Activated naive CD8-positive, alpha-beta T cell treated with anti-CD3 and anti-CD28 coated beads for 36 hours (primary cell): ENCODE measurements at places on chromosomes 3 and 15. TPM values are rescaled to one million over a fixed set of nuclear protein-coding genes. Genes with fewer than 3 reads are reported as not detected.

GRCh38 chr3:120410541-120410940, 40.3 kb downstream of the FSTL1 start:
- DNase-seq = no peak

DNA sequence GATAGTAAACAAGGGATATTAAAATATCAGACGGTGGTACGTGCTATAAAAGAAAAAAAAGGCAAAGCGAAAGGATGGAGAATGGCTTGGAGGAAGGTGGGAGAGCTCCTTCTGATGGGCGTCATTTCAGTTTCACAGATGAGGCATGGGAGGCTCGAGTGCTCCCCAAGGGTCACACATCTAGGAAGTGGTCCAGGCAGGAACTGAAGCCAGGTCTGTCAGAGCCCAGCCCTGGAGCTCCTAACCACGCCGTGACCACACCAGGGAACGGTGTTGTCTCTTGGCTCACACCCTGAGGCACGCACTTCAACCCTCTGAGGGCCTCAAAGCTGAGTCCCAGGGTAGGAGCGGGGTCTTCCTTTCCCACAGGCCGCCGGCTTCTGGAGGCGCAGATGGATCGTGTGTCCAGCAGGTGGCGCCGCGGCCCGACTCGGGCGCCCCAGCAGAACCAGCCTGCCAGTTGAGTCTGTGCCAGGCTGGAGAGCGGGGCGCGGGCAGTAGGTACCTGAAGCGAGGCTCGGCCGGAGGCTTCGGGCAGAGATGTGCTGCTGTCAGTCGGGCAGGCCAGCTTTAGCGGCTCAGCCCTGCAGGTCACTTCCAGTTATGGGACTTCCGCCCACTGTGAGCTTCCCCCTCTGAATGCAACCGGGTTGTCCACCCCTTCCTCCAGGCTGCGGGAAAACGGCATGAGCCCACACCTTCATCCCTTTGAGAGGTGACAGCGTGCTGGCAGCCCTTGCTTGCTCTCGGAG, 68.1 kb downstream of the SLC6A1 start:
- peak; percentile 62 for DNase-seq

TMEM212 gene
- total RNA-seq = not detected

- no peak for DNase-seq
Measured at GRCh38 chr3:102233881-102234280, 200.9 kb upstream of the ZPLD1 start.
